ENCODE measurements at places on chromosomes 7 and 10.

DNA sequence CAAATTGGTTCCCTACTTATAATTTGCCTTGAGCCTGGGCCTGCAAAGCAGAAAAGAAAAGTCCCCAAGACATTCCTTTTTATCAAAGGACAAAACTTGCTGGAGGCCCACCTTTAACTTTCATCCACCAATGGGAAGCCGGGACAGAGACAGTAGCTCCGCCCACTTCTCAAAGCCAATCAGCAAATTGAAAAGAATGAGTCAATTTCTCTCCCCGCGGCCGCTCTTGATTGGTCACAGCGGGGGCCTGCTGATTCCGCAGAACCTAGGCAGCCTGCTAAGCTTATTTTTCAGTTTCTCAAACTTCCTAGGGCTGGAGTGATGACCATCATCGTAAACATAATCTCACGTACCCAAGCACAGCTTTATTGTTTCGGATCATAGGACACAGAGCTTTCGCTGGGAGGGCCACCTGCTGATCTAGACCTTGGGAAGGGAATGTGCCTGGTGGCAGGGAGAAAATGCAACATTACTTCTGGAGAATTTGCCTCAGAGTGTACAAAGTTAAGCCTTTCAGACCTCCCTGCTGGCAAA, at the start of gene SLC13A4:
Gene SLC13A4, minus strand, starts transcription at position 51 of the 534 bp plus-strand sequence. CDS start 690 bp downstream, outside the sequence.
- no peak for DNase-seq

- no peak for DNase-seq
These were observed 63.9 kb downstream of the VOPP1 start for GRCh38 chr7:55508221-55509011.

- no peak for DNase-seq
These were observed 545.9 kb downstream of the SORCS1 start for GRCh38 chr10:106618646-106619045.

DNA sequence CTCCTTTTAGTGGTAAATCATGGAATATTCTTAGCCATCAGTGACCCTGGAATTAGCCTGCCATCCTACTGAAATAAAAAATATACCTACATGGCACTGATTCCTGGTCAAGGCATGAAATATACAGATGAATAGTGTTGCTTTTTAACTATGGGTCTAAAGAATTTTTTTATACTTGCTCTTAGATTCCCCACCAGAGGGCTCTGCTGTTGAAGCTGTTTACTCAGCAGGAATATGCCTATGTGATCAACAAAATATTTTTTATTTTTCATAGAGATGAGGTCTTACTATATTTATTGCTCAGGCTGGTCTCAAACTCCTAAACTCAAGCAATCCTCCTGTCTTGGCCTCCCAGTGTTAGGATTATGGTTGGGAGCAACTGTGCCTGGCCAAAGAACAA, 13.5 kb downstream of the ZC3HC1 start:
- no peak for DNase-seq

DNA sequence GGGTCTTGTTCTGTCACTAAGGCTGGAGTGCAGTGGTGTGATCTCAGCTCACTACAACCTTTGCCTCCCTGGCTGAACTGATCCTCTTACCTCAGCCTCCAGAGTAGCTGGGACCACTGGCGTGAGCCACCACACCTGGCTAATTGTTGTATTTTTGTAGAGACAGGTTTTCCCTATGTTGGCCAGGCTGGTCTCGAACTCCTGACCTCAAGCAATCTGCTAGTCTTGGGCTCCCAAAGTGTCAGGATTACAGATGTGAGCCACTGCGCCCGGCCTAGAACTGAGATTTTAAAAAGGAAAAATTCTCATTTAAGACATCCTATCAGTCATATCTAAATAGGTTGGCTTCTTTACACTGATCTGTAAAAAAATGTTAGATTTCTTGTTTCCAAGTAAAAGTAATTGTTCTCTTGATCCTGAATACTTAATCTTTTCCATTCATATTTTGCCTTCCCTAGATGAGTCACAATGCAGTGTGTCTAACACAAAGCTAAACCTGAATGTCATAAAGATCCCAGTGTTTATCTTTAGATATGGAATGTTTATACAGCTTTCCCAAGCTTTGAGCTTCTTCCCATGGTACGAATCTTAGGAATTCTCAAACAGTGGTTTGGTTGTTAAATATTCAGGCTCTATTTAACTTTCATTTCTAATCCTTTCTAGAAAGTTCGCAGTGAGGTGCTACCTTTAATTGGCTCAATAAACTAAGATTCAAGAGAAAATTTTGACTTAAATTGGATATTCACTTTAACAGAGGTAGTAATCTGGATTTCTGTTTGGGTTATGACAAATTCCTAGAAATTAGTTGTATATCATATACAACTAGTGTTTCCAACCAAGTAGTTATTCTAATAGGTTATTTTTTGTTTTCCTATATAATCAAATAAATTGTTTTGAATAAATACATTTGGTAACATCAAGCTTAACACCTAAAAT, 12.1 kb upstream of the LAMB1 start:
- no peak for DNase-seq

GRCh38 chr7:143938379-143939243, 3.6 kb downstream of the OR2F2 start:
- DNase-seq: no peak

GRCh38 chr7:104288137-104288536, 40.3 kb upstream of the LHFPL3 start:
- no peak for DNase-seq
